NCI-H2081 (cell line): ENCODE measurements at places on chromosomes 12 and 14.

DNA sequence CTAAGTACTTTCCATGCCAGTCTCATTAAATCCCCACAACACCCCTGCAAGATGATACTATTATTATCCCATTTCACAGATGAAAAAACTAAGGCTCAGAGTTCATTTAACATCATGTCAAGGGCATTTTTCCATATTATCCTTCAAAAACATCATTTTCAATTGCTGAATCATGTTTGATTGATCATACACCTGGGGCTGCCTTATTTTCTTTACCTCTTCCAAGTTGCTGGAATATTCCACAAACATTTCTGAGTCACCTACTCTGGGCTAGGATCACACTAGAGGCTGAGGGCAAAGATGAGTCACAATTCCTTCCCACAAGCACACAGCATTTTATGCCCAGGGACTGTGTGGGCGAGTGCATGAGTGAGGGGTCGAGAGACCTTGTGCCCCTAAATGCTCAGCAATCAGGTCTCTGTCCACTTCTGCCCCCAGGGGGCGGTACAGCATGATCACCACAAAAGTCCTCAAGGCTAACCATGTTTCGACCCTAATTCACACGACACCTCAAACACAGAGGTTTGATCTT, 14.1 kb upstream of the TMEM119 start:
- no peak for DNase-seq

- DNase-seq = no peak
These were observed 41.3 kb upstream of the BCL7A start for GRCh38 chr12:121980191-121980891.

DNA sequence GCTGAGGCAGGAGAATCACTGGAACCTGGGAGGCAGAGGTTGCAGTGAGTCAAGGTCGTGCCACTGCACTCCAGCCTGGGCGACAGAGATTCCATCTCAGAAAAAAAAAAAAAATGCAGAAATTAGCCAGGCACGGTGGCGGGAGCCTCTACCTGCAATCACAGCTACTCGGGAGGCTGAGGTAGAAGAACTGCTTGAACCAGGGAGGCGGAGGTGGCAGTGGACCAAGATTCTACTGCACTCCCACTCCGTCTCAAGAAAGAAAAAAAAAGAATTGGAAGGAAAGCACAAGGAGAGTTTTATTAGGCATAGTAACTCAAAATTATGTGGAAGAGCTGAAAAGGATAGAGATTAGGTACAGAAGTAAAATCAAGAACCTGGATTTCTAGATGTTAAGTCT, 20.8 kb upstream of the AMHR2 start:
- no peak for DNase-seq

GRCh38 chr14:58408681-58409215, 13.0 kb downstream of the TOMM20L start:
- no peak for DNase-seq

GRCh38 chr14:73467800-73468199, 9.5 kb upstream of the NUMB start:
- DNase-seq = no peak

GRCh38 chr12:47838286-47838931, 18.7 kb upstream of the HDAC7 start:
- DNase-seq = peak; percentile 16

DNA sequence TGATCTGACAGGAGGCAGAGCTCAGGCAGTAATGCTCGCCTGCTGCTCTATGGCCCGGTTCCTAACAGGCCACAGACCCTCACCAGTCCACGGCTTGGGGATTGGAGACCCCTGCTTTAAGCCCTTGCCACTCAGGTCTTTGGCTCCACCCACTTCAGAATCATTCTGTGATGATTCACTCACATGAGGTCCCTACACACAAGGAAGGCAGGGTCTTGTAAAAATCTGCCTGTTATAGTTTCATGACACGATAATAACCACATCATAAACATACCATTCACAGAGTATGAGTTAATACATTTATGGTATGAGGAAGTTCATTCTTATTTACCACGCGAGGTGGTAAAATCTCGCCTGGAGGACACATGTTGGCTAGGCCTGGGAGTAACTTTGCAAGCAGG, 29.0 kb upstream of the MAX start:
- DNase-seq = no peak

- no peak for DNase-seq
These were observed 16.6 kb upstream of the RND1 start for GRCh38 chr12:48882315-48882687.

DNA sequence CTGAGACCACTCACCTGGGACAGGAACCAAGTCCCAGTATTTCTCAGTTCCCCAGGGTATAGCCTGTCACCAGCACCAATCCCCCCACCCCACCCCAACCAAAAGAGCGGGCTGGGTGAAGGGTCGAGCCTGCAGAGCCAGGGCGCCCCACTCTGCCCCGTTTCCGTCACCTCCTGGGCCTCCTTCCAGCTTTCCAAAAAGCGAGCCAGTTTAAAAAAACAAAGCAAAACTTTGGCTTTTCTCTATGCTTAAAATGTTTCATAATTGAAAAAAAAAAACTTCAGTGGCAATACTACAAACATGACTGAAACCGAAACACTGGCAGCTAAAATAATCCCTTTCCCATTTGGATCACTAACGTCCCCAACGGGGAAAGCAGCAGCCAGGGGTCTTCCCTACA, 7.5 kb downstream of the CAMKK2 start:
- DNase-seq = no peak

GRCh38 chr12:182381-182892, 31.5 kb downstream of the SLC6A12 start:
- DNase-seq = no peak

DNA sequence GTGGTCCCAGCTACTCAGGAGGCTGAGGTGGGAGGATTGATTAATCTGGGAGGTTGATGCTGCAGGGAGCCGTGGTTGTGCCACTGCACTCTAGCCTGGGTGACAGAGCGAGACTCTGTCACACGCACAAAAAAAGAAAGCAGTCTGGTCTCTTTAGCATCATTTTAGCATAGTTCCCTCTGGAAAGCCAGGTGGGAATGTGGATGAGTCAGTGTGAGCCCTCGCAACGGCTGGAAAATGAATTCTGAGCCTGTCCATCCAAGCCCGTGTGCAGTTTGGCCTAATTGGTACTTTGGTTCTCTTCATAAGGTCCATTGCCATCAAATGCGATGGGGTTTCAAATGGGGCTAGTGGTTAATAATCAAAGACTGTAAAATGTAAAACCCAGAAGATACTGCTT, 2.4 kb downstream of the MYL2 start:
- no peak for DNase-seq

DNA sequence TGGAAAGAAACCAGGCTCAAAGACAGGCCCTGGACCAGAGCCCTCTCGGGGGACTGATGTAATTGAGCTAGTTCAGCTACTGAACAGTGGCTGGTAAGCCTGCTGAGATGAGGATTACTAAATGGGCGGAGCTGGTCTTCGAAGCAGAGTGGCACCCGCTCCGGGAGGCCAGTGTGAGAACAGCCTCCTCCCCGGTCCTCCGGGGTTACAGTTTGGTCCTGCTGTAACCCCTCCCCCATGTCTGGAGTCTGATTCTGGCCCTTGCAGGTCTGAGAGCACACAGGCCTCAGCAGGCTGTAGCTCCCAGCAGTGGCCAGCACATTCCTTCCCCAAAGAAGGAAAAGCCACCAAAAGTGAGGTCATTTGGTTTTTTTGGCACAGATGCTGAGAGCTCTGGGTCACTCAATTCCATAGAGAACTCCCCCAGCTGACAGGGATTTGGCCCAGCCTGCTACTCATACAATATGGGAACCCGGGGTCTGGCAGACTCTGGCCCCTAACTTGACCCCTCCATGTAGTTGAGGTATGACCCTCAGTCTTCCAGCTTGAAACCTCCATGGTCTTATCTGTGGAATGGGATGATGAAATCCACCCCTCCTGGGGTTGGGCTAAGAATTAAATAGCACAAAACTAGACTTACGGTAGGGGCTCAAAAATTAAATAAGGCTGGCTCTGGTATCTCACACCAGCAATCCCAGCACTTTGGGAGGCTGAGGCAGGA, 39.0 kb downstream of the ACTN1 start:
- DNase-seq = no peak

- no peak for DNase-seq
These were observed 140.4 kb downstream of the SLC35F4 start for GRCh38 chr14:57725399-57726077.

- DNase-seq = no peak
These were observed 37.3 kb upstream of the BCL11B start for GRCh38 chr14:99309220-99309766.

DNA sequence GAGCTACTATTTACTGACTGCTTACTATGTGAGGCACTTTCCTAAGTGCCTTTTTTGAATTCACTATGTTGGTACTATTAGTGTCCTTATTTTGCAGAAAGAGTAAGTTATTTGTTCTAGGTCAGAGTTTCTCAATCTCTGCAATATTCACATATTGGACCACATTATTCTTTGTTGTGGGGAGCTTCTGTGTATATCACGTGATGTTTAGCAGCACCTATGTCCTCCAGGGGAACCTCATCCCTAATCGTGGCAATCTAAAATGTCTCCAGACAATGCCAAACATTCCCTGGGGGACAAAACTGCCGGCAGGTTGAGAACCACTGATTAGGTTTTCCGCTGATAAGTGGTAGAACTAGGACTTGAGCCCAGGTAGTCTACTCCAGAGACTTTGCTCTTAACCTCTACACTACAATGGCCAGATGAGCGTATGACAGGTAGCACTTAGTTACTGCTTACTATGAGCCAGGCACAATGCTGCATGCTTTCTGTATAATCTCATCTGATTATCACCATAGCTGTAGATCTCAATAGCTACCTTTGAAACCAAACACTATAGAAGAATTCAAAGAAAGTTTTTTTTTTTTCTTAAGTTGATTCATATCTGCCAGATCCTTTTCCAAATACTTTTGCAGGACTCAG, 38.9 kb downstream of the NELL2 start:
- DNase-seq = no peak

DNA sequence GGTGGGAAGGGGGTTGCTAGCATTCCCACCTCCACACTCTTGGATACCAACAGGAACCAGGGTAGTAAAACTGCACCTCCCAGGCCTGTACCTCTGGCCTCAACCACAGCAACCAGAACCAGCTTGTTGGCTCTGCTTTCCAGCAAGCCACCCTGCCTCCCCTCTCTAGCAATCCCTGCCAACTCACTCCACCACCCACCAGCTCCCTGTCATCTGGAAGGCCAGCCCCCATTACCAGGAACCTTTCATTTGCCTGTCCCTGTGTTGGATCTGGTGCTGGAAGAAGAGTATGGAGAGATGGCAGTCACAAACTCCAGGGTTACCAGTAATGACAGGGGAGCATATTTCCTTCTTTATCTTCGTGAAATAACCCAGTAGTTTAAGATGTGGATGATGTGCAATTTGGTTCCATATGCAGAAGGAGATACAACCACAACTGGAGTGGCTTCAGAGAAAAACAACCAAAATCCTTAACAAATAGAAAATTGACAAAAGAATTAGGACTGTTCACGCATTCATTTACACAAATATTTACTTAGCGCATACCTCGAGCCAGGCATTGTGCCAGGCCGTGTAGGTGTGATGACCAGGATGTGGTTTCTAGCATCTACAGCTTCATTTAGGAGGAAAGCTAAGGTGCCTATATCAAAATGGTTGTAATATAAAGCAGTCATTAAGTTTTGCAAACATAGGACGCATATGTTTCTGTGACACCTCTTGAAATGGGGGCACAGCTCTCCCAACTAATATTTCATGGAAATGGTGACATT, 3.4 kb downstream of the B4GALNT3 start:
- DNase-seq = peak; percentile 34

DNA sequence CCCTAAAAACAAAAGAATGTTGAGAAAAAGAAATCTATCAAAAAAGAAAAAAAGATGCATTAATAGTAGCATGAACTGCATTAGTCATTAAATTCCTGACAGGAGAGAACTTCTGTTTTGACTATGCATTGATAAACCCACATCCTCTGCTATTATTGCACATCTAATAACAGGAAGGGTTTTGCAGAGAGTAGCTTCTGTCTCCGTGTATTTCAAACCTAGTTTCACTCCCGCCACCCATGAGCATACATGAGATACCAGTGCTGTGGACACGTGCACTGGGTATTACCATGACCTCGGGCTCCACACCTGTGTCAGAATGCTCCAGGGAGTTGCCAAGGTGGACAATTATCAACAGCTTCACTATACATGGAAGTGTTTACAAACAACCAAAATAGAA, 449.1 kb upstream of the SOX5 start:
- no peak for DNase-seq
